Activated CD4-positive, alpha-beta memory T cell treated with anti-CD3 and anti-CD28 coated beads, Interleukin-2, amount 10 ng/mL, durations not matched to agents 7 days and 5 days (primary cell): ENCODE measurements at places on chromosomes 2 and 18. TPM values are rescaled to one million over a fixed set of nuclear protein-coding genes. Genes with fewer than 3 reads are reported as not detected.

DNA sequence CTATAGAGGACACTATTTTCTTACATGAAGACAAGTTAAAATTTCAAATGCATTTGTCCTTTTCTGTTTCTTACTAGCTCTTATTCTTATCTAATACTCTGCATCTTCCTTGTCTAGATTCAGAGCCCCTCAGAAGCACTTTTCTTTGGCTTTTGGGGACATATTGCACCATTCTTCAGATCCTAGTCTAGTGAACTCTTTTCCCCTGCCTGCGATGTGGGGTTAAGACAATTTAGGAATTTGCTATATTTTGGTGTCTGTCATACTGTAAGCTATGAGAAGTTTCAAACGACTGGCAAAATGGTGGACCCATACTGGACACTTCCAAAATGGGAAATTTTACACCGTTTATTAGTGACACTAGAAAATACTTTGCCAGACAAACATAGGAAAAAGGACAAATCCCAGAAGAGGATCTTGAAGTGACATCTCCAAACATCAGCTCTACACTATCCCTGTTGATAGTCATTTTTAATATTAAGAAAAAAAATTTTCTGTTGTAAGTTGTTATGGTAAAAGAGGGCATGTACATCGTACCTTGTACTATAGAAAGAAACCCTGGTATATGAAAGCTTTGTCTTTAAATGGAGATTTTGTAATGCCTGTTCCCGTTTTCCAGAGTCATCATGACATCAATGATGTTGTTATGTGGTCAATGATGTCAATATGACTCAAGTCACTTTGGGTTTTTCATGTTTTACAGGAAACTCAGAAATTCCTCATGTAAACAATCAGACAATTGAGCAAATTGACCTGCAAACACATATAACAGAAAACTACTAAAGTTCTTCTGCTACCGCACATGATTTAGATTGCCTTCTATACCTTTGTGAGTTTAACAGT is 4.4 kb upstream of the KYNU start:
- no peak for DNase-seq

- DNase-seq, result no peak
Observed at GRCh38 chr2:109009920-109010610, 21.0 kb upstream of the EDAR start.

DNA sequence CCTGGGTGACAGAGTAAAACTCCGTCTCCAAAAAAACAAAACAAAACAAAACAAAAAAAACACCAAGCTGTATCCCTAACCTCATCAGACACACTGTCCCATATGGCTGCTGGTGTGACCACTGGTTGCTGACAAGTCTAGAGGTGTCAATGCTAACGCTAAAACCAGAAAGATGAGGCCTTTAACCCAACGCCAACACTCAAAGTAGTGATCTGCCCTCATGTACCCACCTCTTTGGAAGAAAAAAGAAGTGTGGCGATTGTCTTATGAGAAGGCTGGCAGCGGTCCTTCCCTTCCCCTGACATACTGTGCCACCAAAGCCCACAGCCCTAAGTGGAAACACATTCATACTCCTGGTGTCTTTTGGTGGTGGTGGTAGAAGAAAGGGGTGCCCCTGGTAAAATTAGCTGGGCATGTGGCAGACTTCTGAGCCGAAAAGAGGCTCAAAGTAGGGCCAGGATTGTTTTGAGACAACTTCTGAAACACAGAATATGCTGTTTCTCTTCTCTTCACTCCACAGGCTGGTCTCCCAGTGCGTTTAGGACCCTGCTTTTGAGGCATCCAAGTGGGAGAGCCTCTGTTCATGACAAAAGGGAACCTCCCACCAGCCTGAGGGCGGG is 9.8 kb downstream of the SERTAD2 start:
- no peak for DNase-seq

GRCh38 chr18:76844144-76844543 is 21.8 kb downstream of the ZNF236 start:
- DNase-seq, result no peak

DNA sequence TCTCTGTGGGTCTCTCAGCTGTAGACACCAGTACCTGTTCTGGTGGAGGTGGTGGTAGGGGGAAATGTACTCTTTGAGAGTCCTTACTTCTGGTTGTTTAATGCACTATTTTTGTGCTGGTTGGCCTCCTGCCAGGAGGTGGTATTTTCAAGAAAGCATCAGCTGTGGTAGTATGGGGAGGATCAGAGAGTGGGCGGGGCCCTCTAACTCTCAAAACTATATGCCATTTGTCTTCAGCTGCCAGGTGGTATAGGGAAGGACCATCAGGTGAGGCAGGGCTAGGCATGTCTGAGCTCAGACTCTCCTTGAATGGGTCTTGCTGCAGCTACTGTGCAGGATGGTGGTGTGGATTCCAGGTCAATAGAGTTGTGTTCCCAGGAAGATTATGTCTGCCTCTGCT is 1100.8 kb downstream of the CNTNAP5 start:
- no peak for DNase-seq

DNA sequence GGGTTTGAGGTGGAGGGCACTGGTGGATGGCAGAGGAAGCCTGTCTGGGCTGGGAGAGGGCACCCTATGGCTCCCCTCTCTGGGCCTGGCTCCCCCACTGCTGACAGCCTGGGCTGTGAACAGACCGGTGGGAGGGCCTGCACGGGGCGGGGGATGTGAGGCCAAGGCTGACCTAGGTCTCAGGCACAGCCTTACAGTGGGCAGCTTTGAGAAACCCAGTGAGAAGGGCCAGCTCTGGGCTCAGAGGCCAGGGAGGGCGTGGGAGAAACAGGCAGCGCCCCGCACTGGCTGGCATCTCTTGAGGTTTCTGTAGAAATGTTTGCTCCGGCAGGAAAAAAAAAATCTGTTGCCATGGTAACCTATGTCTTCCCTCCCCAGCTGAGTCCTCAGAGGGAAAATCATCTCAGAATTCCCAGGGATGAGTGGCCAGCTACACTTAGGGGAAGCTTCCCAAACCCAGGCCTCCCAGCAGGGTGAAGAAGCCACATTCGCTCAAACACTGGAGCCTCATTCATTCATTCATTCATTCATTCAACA is 71.7 kb upstream of the TAF1B start:
- no peak for DNase-seq

- no peak for DNase-seq
Observed at GRCh38 chr18:6781142-6781714, 51.7 kb downstream of the ARHGAP28 start.

DNA sequence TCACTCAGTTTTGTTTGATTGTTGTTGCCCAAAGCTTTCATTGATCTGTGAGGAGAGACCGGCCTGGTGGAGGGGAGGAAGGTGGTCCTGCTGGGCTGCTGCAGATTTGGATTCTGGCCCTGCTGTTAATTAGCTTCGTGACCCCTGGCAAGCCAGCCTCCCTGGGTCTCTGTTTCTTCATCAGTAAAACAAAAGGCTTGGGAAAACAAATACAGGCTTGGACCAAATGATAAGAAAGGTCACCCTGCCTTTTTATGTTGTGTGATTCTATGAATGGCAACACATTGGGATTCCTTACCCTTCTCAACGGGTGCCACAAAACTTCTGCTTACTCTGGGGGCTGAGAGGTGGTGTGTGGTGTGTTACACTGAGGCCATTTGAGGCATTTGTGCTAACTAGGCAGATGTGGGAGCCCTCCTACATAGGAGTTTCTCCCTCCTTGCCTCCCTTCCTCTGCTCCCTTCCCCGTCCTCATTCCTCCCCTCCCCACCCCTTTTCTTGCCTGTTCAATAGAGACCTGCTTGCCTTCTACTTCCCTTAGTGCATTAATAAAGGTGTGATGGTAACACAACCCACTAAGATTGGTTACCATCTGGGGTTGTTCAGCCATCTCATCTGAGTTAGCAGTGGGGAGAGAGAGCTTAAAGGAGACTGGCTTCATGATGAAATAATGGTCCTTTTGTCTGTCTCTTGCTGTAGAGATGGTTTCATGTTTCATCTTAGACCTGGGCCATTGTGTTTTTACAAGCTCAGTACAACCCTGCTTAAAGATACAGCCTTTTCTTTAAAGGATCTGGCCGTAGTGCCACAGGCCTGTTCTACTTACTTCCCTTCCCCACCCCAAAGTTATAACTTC is 96.2 kb downstream of the TANC1 start:
- DNase-seq, result no peak

DNA sequence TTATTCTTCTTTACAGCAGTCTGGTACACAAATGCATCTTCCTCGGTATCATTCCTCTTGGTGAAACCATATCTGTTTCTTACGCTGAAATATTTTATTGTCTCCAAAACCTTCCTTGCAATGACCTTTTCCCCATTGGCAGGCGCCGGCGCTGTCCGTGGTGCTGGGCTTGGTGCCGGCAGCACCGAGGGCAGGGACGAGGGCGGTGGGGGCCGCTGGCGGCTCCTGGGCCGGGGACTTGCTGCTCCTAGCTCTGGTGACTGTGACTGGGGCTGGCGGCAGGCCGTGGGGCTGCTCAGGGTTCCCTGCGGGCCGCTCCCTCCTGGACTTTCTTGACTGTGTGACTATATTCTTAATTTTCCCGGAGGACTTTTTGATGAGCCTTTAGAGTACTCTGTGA is 72.5 kb downstream of the GPR39 start:
- DNase-seq, result no peak

- no peak for DNase-seq
Observed at GRCh38 chr2:229273723-229274338, 2.7 kb upstream of the PID1 start.

DNA sequence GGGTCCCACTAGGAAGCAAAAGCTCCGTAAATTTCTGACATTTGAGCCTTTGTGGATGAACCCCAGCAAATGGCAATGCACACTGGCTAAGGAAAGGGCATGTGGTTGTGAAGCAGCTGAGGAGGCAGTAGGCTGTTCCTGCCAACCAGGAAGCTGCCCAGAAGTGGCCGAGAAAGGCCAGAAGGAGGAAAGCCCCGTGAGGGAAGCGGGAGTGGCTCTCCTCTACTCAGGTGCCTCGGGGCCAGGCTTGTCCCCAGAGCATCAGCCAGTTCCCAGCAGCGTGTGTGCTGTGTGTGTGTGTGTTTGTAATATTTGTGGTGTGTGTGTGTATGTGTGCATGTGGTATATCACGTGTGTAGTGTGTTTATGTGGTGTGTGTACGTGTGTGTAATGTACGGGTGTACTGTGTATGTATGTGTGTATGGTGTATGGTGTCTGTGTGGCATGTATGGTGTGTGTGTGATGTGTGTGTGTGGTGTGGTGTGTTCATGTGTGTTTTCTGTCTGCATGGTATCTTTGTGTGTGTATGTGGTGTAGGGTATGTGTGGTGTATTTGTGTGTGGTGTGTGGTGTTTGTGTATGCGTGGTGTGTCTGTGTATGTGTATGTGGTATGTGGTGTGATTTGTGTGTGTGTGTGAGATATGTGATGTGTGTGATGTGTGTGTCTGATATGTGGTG is 90.6 kb downstream of the APOB start:
- DNase-seq, result no peak

The TFCP2L1 gene
- 0.28 TPM for total RNA-seq

DNA sequence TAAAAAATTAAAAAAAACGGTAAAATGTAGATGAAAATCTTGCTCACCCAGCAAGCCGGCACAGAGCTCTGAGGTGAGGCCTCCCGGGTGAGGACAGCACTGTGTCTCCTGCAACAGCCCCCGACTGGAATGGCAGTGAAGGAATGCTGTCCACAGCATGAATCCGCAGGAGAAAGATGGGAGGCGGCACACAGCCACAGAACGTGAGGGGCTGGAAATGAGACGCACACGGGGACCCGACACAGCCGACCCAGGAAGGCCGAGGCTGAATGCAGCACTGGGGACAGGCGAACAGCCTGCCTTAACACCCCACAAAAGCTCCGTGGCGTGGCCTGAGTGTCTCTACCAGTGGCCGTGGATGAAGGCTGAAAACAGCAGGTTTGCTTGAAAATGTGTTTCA is 34.7 kb downstream of the BOK start:
- DNase-seq, result no peak

The SLC8A1 gene
- 0.45 TPM for total RNA-seq

The CYP1B1 gene
- 17.1 TPM for total RNA-seq

GRCh38 chr2:178892751-178893625 is 85.8 kb upstream of the TTN start:
- DNase-seq, result no peak

DNA sequence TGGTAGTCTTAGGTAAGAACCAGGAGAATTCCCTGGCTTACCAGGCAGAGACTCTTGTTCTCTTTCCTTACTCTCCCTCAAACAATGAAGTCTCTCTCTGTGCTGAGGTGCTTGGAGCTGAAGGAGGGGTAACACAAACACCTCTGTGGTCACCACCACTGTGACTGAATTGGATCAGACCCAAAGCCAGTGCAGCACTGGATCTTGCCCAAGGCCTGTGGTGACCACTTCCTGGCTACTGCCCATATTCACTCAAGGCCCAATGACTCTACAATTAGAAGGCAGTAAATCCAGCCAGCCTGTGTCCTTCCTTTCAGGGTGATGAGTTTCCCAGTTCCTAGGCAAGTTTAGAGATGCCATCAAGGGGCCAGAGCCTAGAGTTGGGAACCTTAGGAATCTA is 706.8 kb downstream of the SLC4A3 start:
- DNase-seq, result no peak

- DNase-seq, result no peak
Observed at GRCh38 chr18:12423393-12423792, 15.7 kb downstream of the PRELID3A start.

- no peak for DNase-seq
Observed at GRCh38 chr2:237445611-237446337, 31.8 kb upstream of the COL6A3 start.

- DNase-seq, result no peak
Observed at GRCh38 chr2:29619689-29620088, 301.7 kb downstream of the ALK start.

The GALR1 gene
- total RNA-seq, result not detected

DNA sequence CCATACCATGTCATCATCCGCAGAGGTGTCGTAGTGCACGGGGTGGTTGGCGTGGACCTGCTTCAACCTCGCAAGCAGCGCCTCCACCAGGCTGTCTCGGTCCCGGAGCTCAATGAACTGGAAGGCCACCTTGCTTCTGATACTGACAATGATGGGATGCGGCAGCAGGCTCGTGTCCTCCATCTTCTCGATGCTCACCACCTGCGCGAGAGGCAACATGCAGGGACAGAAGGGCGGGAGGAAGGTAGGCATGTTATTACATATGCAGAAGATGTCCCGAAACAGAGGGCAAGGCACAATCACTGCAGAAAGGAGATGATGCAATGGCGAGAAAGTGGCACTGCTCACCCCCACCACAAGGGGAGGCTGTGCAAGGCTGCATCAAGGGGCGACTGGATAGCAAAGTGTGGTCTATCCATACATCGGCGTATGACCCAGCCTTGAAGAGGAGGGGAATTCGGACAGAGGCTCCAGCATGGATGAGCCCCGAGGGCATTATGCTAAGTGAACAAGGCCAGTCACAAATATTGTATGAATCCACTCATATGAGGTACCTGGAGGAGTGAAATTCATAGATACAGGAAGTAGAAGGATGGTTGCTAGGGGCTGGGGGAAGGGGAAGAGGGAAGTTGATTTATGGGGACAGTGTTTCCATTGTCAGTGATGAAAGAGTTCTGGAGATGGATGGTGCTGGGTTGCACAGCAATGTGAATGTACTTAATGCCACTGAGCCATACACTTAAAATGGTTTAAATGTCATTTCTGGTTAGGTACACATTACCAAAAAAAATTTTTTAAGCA is 36.6 kb downstream of the RPL31 start:
- DNase-seq, result peak; percentile 23

- DNase-seq, result no peak
Observed at GRCh38 chr2:12318427-12319057, 398.2 kb upstream of the TRIB2 start.
